ENCODE measurements at places on chromosomes 7 and 10. TPM values are rescaled to one million over a fixed set of nuclear protein-coding genes. Genes with fewer than 3 reads are reported as not detected.

- no peak for DNase-seq
Observed at GRCh38 chr10:71393841-71394475, 2.8 kb upstream of the CDH23 start.

DNA sequence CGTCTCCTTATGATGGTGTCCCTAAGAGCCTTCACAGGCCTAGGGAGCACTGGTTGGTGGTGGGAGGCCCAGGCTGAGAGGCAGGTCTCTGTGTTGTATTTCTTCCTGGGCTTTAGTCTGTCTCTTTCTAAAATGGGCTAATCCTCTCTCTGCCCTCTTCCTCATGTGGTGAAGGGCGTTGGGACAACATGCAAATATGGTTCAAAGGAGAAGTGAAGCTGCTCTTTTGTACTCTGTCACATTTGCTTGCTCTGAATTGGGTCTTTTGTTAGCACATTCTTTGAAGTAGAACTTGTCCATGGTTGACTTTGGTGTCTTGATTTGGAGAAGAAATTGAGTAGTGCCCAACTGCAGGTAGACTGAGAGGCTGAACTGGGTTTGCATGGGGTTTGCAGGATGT, 814 bp downstream of the HK1 start:
- DNase-seq, result no peak

The AVPI1 gene
- total RNA-seq, result 11.6 TPM

The ATOH7 gene
- total RNA-seq, result not detected

The IGF2BP3 gene
- not detected for total RNA-seq

The CRHR2 gene
- total RNA-seq, result not detected

GRCh38 chr10:100174699-100175677, 10.8 kb downstream of the ERLIN1 start:
- DNase-seq, result no peak

- no peak for DNase-seq
Observed at GRCh38 chr10:19209319-19209718, 160.7 kb downstream of the MALRD1 start.

DNA sequence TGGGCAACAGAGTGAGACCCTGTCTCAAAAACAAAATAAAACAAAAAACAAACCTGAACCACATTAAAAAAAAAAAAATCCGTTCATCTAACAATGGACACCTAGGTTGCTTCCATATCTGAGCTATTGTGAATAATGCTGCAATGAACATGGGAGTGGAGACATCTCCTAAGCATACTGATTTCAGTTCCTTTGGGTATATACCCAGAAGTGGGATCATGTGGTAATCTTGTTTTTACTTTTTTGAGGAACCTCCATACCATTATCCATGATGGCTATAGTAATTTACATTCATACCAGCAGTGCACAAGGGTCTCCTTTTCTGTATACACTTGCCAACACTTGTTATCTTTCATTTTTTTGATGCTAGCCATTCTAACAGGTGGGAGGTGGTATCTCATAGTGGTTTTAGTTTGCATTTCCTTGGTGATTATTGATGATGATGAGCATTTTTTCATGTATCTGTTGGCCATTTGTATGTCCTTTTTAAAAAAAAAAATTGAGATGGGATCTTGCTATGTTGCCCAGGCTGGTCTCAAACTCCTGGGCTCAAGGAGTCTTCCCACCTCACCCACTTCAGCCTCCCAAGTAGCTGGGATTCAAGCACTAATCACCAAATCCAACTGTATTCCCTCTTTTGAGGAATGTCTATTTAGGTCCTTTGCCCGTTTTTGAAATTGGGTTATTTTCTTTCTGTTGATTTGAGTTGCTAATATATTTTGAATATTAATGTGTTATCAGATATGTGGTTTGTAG, 17.5 kb downstream of the CDK13 start:
- no peak for DNase-seq

The PAPOLB gene
- not detected for total RNA-seq

- DNase-seq, result no peak
Observed at GRCh38 chr10:83555264-83555663, 584.0 kb upstream of the GHITM start.

DNA sequence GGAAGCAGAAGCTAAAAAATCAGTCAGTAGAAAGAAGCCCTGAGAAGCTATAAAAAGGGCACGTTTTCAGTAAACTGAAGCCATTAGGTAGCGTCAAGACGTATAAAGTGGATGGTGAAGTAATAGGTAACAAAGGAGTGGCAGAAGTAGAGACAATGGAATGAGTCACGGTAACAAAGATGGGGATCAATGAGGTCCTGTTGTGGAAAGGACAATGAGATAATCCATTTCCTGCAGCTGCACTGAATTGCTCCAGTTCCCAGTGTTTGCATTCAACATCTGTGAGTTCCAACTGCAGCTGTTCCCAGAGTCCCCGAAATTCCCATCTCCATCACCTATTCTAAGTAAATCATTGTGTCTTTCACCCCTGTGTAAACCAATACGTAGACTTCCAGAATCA, 4.8 kb upstream of the HYCC1 start:
- DNase-seq, result no peak

- DNase-seq, result no peak
Observed at GRCh38 chr7:74709880-74710671, 52.6 kb downstream of the GTF2I start.

DNA sequence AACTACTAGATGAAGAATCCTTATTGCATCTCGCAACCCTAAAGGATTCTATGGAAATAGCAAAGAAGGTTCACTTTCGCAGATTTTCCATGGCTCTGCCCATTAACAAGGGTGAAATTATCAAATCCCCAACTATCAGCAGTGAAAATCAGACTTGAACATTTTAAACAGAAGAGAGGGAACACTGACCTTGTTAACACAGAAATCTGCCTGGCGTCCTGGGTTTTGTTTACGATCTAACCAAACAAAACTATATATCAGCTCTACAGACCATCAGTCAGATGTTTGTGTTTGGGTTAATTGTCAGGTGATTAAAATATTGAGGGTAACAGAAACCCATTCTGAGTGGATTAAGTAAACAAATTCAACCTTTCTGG, 1.9 kb downstream of the CTTNBP2 start:
- no peak for DNase-seq

GRCh38 chr7:155674556-155674955, 30.1 kb downstream of the RBM33 start:
- DNase-seq, result no peak

The NPFFR1 gene
- 0.03 TPM for total RNA-seq

GRCh38 chr10:79367426-79368189, 20.3 kb downstream of the PPIF start:
- DNase-seq, result no peak
